ENCODE measurements at places on chromosomes 2 and 18.

GRCh38 chr2:178395941-178396570 is 54.9 kb downstream of the PRKRA start:
- DNase-seq: no peak

GRCh38 chr2:43210467-43211303 is 15.7 kb downstream of the ZFP36L2 start:
- no peak for DNase-seq

DNA sequence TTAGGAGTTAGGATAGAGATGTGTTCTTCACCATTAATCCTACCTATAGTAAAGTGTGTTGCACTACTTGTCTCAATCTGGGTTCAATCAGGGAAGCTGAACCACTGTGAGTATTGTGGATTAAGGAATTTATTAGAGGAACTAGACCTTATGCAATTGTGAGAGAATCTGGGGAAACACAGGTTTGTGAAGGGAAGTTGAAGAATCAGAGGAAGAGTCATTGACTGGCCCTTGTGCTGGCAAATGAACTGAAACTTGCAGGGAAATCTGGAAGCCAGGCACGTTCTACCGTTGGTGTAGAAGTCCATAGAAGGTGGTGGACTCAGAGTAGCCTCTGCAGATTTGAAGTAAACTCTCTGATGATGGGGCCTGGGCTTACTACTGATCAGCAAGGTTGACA is 44.7 kb upstream of the HK2 start:
- DNase-seq: no peak

- peak; percentile 90 for DNase-seq
These were observed 1.5 kb upstream of the EPHA4 start for GRCh38 chr2:221573430-221574230.

- no peak for DNase-seq
These were observed 15.1 kb downstream of the ARHGEF4 start for GRCh38 chr2:130851624-130852382.

- no peak for DNase-seq
These were observed 9.4 kb downstream of the INPP4A start for GRCh38 chr2:98454073-98454472.

DNA sequence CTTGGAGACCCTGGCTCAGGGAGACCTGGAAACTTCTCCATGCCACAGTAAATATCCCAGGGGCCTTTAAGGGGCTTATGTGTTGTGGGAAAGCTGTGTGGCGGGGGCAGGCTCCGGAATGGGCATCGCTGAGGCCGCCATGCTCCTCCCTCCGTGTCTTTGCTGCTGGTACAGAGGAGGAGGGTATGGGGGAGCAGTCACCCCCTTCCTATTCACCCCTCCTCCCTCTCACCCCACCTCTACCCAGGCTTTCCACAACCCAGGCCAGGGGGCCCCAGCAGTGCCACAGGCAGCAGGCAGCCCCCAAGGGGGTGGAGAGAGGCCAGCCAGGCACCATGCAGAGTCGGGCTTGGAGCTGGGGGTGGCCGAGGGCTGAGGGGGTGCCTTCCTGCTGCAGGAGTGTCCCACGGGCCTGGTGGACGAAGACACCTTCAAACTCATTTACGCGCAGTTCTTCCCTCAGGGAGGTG is 28.0 kb upstream of the FAHD2A start:
- no peak for DNase-seq

DNA sequence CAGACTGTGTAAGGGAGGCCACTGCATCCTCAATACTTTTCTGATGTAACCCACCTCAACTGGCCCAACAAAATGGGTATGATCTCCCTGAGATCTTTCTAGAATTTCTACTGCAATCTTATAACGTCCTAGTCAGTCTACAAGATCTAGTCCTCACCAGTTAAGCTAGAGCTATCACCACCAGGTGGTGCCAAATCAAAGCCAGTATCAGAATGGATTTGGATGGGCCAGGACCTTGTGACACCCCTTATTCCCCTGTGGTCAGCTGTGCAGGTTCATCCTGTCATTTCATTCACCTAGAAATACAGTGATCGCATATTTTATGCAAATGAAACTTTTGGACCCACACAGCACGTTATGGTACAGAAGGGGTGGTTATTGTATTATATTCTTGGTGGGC is 90.3 kb downstream of the OLA1 start:
- no peak for DNase-seq

- no peak for DNase-seq
These were observed 21.6 kb upstream of the ZNF521 start for GRCh38 chr18:25373432-25374179.

DNA sequence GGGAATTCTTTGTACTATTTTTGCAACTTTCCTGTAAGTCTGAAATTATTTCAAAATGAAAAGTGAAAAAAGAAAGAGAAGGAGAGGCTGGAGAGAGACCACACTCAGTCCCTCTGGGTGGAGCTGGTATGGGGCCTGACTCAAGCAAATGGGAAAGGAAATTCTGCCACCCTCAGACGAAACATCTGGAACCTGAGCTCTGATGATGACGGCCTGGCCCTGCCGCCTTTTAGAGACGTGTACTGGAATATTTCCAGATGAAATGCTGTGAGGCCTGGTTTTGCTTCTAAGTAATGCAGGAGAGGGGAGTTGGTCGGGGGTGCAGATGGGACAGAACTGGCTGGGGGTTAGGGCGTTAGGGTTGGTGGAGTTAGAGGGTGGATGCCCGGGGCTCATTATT is 57.4 kb upstream of the GLI2 start:
- no peak for DNase-seq

DNA sequence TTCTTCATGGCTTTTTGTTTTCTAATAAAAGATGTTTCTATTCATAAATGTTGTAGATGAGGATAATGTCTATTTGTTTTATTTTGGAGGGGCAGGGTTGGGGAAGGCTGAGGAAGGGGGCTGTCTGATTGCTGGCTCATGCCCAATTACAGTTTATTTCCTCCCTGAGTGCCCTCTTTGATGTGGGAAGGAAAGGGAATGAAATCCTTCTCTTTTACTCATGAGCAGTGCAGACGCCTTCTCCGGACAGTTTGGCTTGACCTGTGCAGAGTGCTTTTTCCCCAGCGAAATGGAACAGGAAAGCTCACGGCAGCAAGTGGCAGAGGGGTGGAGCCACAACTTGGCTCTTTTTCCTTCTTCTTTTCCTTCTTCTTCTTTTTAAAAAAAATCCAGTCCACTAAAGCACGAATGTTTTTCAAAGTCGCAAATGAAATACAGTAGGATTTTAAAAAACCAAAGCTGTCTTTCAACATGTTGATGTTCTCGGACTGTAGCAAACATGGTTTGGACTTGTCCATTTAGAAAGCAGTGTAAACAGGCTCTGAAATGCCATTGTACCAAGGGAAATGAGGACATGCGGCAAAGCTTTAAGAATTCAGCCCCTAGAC is 34.5 kb downstream of the RAB31 start:
- DNase-seq: no peak

DNA sequence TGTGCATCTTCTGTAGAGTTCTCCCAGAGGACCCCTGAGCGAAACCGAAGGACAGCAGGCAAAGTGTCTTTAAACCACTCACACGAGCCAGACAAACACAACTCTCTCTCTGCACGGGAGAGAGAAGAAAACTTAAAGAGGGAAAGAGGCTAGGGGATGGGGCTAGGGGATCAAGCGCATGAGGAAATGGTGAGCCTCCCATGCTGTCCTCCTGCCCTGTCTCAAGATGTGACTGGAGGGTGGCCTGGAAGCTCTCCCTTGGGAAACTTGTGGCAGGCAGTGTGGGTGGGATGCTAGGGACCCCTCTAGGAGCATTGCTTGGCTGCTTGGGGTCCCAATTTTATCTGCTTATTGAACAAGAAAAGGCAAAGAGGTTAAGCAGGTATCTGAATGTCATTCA is 44.5 kb downstream of the CYP26B1 start:
- no peak for DNase-seq

DNA sequence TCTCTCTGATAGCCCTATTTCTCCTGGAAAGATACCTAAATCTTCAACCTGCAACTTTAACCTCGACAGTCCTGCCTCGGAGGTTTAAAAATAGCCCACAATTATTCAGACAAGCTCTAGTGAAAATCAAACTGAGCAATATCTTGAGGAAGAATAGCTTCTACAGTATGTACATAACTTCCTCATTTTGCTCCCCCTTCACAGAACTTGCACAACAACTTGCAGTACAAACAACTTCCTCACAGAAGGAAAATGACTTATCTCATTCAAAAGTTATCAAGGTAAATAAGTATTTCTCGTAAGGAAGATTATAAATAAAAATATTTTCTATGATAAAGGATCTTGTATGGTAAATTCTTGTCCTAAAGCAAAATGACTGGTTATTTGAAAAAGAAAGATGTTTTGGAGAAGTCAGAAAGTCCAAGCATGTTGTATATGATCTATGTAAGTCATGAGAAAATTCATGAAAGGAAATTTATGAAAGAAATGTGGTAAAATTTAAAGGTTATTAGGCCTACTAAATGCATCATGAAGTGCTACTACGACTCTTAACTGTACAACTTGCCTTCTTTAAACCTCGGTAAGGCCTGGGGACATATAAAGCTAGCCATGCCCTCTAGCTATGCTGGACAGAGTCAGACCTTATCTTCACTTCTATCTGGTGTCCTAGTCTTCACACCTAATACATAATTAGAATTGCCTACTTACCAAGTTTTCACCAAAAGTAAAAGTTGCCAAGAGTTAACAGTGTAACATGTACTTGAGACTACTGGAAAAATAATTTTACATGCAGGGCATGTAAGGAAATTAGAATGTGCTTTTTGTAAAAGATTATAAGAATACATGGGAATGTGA is 394.5 kb downstream of the DLGAP1 start:
- no peak for DNase-seq

GRCh38 chr2:25044990-25045389 is 3.1 kb downstream of the EFR3B start:
- DNase-seq: no peak

- peak; percentile 41 for DNase-seq
These were observed 8.2 kb downstream of the SLC35F6 start for GRCh38 chr2:26772064-26773001.

DNA sequence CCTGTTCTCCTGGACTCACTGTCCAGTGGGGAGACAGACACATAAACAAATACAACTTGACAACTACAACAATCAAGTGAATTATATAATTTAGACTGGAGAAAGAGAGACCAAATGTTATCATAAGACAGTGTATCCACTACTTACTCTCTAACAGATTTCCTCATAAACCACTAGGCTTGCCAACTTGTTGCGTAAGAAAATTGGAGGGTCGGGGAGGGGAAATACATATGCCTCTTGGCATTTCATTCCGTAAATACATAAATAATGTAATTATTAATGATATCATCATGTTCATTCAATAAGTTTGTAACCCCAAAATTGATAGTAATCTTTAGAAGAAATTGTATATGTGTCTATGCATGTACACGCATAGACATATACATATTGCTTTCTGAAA is 14.9 kb downstream of the RAB6D start:
- no peak for DNase-seq

DNA sequence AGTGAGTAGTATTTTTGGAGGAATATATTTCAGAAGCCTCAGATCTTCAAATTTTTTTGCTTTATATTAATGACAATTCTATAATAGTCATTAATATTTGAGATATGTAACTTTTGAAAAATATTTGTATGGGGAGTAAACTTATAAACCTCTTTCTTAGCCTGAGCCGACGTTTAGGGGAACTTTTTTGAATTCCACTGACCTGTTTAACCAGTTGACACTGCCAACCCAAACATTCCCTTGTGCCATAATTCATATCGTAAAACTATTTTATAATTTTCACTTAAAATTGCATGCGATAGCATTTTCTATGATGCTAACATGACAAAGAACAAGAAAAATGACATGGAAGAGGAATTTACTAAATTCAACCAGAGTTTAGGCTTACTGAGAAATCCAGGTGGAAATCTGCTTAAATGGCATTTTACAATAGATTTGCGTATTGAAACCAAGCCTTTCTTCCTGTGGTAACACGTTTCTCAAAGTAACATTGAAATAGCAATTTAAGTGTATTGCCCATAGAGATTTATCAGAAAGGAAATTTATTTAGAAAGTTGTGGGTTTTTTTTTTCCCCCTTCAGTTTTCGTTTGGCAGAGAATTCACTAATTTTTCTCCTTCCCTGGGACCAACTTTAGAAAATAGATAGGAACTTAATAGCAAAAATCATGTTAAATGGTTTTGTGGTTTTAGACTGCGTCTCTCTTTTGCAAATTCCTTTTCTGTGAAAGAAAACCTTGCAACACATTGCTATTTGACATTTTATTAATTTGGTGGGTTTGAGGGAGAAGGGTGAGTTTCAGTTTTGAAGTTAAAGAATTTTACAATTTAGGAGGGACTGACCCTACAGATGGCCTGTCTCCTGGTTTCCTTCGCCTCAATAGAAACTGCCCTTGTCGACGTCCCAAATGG is 77.4 kb downstream of the TANC1 start:
- DNase-seq: no peak

GRCh38 chr18:65620076-65620696 is 130.6 kb upstream of the CDH7 start:
- no peak for DNase-seq

DNA sequence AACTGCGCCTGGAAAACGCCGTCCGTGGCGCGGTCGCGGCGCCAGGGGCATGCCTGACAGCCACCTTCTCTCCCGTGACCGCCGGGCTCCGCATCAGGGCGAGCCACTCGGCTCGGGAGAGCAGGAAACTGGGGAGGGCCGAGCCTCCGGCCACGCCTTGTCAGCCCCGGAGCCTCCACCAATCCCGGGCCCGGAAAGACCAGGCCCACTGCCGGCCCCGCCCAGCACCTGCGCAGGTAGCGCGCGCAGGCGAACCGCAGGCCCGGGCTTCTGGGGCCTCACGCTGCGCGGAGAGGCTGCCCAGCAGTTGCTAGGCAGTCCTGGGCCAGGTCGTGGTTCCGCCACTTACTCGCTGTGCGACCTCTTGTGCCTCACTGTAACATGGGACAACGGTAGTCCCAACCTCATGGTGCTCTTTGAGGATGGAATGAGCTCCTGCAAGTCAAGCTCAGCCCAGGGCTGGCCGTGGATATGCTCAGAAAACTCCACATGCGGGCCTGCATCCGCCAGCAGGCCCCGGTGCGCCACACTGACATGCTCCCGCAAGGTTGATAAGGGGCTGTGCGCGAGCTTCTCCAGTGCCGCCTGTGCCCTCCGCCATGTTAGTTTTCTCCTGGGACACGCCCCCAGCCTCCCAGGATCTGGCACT is 97.1 kb downstream of the INHBB start:
- DNase-seq: peak; percentile 47

DNA sequence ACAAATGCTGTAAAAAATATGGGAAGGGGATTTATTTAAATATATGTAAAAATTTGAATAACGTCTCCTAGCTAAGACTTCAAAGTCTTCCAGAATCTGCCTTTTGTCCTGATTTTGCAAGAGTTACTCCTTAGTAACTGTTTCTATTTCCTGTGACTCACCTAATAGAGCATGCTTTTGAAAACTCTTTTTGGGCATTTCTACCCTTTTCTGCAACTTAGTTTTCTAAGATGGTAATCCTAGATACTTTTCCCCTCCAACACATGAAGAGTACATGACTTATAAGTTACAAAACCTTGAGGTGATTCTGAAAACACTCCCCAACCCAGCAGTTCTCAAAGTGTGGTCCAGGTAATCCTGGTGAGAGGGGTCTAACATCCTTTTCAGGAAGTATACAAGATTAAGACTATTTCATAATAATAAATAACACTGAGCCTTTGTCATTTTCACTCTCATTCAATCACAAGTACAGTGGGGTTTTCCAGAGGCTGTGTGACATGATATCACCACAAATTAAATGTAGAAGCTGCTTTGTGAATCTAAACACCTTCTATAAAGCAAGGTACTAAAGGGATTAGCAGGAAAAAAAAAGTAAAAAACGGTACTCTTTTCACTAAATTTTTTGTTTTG is 31.9 kb downstream of the PPP4R3B start:
- DNase-seq: no peak
